GM23248 (cell line): ENCODE measurements at places on chromosomes 11 and 22.

DNA sequence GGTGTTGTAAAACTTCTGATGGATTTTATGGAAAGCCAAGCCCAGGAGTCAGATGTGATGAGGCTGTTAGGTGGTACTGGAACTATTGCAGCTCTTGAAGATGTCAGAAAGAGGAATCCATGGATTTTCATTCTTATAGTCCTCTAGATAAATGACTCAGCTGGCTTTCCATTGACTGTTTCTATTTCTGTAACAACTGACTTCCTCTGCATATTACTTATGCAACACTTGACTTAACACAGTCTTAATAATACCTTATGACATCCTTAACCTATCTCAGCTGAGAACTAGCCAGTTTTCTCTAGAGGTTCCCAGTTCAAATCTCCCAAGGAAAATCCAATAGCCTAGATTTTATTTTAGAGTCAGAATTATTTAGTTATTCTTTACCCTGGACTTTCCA lies 263.8 kb downstream of the LUZP2 start:
- H3K36me3 ChIP-seq = no peaks in the 10 kb centered on the region
- H3K4me1 ChIP-seq = no peaks in the 10 kb centered on the region
- no peak for DNase-seq
- H3K27me3 ChIP-seq = no peaks in the 10 kb centered on the region

DNA sequence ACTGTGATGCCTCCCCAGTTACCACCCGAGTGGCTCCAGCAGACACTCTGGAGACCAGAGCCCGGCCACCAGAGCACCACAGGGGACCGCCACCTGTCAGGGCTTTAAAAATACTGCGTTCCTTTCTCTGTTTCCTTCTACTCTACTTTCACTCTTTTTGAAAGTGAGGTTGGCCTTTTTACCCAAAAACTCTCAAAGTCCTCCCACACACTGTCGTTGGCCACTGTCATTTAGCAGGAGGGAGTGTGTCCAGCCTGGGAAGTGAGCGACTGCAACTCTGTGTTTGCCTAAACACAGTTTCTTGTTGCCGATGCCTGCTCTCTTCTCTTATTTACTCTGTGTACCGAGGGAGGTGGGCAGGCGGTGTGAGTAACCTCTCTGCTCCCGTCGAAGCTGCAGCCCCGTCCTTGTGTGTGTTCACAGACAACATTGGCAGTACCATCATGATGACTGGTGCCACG lies 90.8 kb upstream of the CLDN5 start:
- H3K4me1 ChIP-seq = no peaks in the 10 kb centered on the region
- peaks cover 48% of the 10 kb centered on the region for H3K27me3 ChIP-seq
- no peaks in the 10 kb centered on the region for H3K36me3 ChIP-seq
- no peak overlapping the region for H3K4me3 ChIP-seq
- H3K27ac ChIP-seq = no peak overlapping the region

GRCh38 chr22:29187831-29188230 lies 17.9 kb upstream of the EMID1 start:
- H3K36me3 ChIP-seq = no peaks in the 10 kb centered on the region
- H3K27ac ChIP-seq = no peak overlapping the region
- DNase-seq = no peak
- H3K4me3 ChIP-seq = no peak overlapping the region
- H3K27me3 ChIP-seq = peaks cover 19% of the 10 kb centered on the region

- H3K4me1 ChIP-seq = no peaks in the 10 kb centered on the region
- no peak for DNase-seq
- H3K36me3 ChIP-seq = peaks cover 21% of the 10 kb centered on the region
- H3K4me3 ChIP-seq = no peak overlapping the region
- H3K27ac ChIP-seq = no peak overlapping the region
Observed at GRCh38 chr11:70365544-70365927, 32.8 kb upstream of the CTTN start.

DNA sequence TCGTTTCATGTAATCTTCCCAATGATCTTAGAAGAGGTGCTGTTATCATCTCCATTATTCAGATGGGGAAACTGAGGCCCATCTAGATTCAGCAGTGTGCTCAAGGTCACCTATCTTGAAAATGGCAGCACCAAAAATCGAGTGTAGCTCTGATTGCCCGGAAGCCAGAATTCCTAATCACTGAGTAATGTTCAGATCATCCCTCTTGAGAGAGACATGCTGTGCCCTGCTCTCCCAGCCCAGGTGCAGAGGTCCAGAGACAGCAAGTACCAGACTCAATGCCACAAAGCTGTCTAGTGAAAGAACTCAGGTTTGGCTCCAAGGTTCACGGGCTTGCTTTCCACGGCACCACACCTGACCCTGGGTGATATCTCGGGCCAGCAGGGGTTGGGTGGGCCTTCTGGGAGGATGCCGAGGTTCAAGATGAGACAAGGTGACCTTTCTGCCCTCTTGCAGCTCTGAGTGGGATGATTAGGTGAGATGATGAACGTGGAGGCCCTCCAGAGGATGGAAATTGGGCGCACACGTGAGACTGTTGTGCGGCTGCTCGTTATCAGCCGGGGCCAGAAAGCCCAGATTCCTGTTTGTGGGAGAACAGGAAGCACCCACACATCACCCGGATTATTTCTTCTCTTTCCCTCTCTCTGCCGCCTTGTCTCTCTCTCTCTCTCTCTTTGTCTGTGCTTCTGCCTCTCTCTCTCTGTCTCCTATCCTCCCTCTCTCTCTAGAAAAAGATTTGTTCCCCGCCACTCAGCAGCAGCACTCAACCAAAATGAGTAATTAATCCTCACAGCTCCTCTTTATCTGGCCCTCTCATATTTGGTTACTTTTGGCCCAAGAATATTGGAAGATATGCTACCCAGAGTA lies 19.0 kb upstream of the RASD2 start:
- H3K27ac ChIP-seq = no peak overlapping the region
- no peaks in the 10 kb centered on the region for H3K36me3 ChIP-seq
- DNase-seq = no peak
- no peak overlapping the region for H3K4me3 ChIP-seq
- H3K27me3 ChIP-seq = no peaks in the 10 kb centered on the region; the same call in 1 of the 2 replicates
- H3K4me1 ChIP-seq = peaks cover 7% of the 10 kb centered on the region

- DNase-seq = no peak
- no peak overlapping the region for H3K27ac ChIP-seq
- H3K27me3 ChIP-seq = no peaks in the 10 kb centered on the region
- H3K4me3 ChIP-seq = no peak overlapping the region
- peaks cover 8% of the 10 kb centered on the region for H3K36me3 ChIP-seq
Observed at GRCh38 chr22:26486394-26486793, 2.7 kb downstream of the SRRD start.

- H3K27me3 ChIP-seq = no peaks in the 10 kb centered on the region
- H3K27ac ChIP-seq = peak overlapping the region; percentile 68; the same call in 1 of the 2 replicates
- peak overlapping the region; percentile 20 for H3K4me3 ChIP-seq
- peaks cover 7% of the 10 kb centered on the region; the same call in 1 of the 2 replicates for H3K36me3 ChIP-seq
Observed at GRCh38 chr11:62688491-62688890, 839 bp downstream of the LRRN4CL start.

GRCh38 chr11:36469881-36470802 lies 39.9 kb downstream of the TRAF6 start:
- no peaks in the 10 kb centered on the region for H3K27me3 ChIP-seq
- peak; percentile 63 for DNase-seq
- H3K36me3 ChIP-seq = no peaks in the 10 kb centered on the region
- peak overlapping the region; percentile 20 for H3K4me3 ChIP-seq
- H3K27ac ChIP-seq = peak overlapping the region; percentile 43
- peaks cover 31% of the 10 kb centered on the region for H3K4me1 ChIP-seq

DNA sequence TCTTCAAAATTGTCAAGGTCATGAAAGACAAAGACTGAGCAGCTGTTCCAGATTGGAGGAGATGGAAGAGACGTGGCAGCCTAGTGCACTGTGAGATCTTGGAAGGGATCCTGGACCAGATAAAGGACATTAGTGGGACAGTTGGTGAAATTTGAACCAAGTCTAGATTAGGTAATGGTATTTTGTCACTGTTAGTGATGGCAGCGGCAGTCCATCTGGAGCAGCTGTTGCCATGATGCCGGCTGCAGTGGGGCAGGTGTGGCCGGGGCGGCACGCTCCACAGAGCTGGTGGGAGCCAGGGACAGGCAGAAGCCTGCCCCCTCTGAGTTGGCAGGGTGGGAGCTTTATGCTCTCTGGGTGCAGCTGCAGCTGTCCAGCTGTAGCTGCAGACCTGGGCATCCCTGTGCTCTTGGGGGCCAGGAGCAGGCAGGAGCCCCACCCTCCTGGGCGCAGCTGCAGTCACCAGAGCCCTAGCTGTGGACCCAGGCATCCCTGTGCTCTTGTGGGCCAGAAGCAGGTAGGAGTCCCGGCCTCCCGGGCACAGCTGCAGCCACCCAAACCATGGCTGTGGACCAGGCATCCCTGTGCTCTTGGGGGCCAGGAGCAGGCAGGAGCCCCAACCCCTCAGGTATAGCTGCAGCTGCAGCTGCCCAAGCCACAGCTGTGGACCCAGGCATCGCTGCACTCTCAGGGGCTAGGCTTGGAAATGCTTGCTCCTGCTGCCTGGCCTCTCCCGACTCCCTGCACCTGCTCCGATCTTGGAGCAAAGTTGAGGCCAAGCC lies 20.7 kb downstream of the DIXDC1 start:
- no peaks in the 10 kb centered on the region for H3K4me1 ChIP-seq
- DNase-seq = no peak
- no peak overlapping the region for H3K4me3 ChIP-seq
- no peaks in the 10 kb centered on the region for H3K27me3 ChIP-seq
- H3K27ac ChIP-seq = no peak overlapping the region

GRCh38 chr11:101348786-101349185 lies 219.2 kb upstream of the PGR start:
- DNase-seq = no peak
- H3K36me3 ChIP-seq = no peaks in the 10 kb centered on the region
- H3K4me1 ChIP-seq = no peaks in the 10 kb centered on the region
- H3K27me3 ChIP-seq = no peaks in the 10 kb centered on the region
- H3K27ac ChIP-seq = no peak overlapping the region

DNA sequence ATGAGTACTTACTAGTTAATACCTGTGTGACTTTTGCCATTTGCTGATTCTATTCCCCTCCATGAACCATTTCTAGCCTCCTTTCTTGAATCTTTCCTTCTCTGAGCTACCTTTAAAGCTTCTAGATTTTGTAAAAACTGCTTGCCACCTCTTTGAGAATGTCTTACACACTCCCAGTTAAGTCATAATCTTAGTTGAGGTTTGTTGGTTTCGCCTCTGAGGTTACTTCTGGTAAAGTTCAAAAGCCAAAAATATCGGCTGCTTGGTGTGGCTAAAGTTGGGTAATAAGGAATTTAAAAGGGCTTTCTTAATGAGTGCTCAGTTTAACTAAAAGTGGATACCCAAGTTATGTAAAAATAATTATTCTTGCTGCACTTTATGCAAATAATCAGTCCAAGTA lies 10.4 kb upstream of the GLYAT start:
- no peak for DNase-seq
- no peaks in the 10 kb centered on the region for H3K27me3 ChIP-seq
- H3K4me1 ChIP-seq = peaks cover 4% of the 10 kb centered on the region; the same call in 1 of the 2 replicates
- no peaks in the 10 kb centered on the region for H3K36me3 ChIP-seq
- H3K27ac ChIP-seq = no peak overlapping the region
- H3K4me3 ChIP-seq = no peak overlapping the region

- H3K36me3 ChIP-seq = no peaks in the 10 kb centered on the region
- DNase-seq = peak; percentile 73
- H3K27me3 ChIP-seq = no peaks in the 10 kb centered on the region
- H3K4me3 ChIP-seq = peak overlapping the region; percentile 78
- H3K4me1 ChIP-seq = peaks cover 14% of the 10 kb centered on the region
Observed at GRCh38 chr22:19178065-19178656, 375 bp downstream of the SLC25A1 start.

GRCh38 chr22:45159652-45160462 lies 3.9 kb upstream of the NUP50 start:
- H3K4me3 ChIP-seq = no peak overlapping the region
- H3K27me3 ChIP-seq = no peaks in the 10 kb centered on the region
- 0 out of 2 replicates have a peak, but pooled peaks cover 5% of the 10 kb centered on the region for H3K36me3 ChIP-seq
- H3K4me1 ChIP-seq = peaks cover 32% of the 10 kb centered on the region

DNA sequence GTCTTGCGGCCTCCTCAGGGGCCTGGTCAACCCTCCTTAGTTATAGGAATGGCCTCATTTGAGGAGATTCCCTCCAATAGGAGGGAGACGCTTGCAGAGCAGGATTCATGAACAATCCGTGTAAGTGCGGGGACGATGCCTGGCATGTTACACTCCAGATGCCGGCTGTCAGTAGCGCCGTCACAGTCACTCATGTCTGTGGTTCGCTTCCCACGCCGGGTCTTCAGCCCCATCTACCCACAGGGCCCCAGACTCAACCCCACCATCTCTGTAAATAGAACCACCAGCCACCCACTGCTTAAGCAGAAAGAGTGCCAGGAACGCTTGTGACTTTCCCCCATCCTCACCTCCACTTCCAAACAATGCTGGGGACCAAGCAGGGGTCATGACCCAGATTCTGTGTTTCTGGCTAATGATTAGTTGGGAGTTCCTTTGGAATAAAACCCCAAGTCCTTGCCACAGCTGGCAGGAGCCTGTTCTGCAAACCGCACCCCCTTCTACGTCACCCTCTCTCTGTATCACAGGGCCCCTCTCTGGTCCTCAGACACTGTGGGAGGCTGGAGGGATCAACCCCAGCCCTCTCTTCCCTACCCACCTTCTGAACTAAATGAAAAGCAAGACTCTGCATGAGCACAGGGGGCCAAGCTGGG lies 38.8 kb upstream of the TOLLIP start:
- no peak for DNase-seq
- H3K36me3 ChIP-seq = no peaks in the 10 kb centered on the region

- H3K27ac ChIP-seq = no peak overlapping the region
- H3K4me3 ChIP-seq = no peak overlapping the region
- peaks cover 21% of the 10 kb centered on the region for H3K4me1 ChIP-seq
- no peaks in the 10 kb centered on the region for H3K36me3 ChIP-seq
Observed at GRCh38 chr11:43934601-43935423, 7.6 kb upstream of the C11orf96 start.

- H3K4me1 ChIP-seq = no peaks in the 10 kb centered on the region
- H3K36me3 ChIP-seq = no peaks in the 10 kb centered on the region
- H3K4me3 ChIP-seq = no peak overlapping the region
- DNase-seq = no peak
- peaks cover 33% of the 10 kb centered on the region for H3K27me3 ChIP-seq
- H3K27ac ChIP-seq = no peak overlapping the region
Observed at GRCh38 chr11:121564948-121565684, 112.3 kb upstream of the SORL1-AS1 start.

DNA sequence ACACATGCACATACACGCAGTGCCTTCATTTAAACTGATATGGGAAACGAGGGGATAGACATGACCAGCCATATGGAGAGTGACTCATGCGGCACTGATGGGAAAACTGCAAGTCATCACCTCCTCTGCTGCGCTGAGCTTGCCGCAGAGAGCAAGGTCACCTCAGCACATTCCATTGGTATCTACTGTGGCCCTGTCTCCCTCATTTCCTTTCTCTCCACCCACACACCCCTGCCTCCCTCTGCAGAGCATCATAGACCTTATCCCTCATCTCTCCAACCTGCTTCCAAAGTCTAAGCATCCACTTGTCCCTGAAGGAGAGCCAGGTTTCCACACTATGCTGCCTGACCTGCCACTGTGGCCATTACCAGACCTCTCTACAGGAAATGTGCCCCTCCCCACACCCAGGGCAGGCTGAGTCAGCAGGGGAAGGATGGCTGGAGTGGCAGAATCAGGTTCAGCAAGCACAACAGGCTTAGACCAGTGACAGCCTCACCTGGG lies 116.9 kb upstream of the SNX19 start:
- no peak overlapping the region for H3K4me3 ChIP-seq
- no peaks in the 10 kb centered on the region for H3K27me3 ChIP-seq
- no peaks in the 10 kb centered on the region for H3K36me3 ChIP-seq
- DNase-seq = peak; percentile 96
- H3K27ac ChIP-seq = peak overlapping the region; percentile 72
